ENCODE measurements at places on chromosomes 16 and 17. TPM values are rescaled to one million over a fixed set of nuclear protein-coding genes. Genes with fewer than 3 reads are reported as not detected.

DNA sequence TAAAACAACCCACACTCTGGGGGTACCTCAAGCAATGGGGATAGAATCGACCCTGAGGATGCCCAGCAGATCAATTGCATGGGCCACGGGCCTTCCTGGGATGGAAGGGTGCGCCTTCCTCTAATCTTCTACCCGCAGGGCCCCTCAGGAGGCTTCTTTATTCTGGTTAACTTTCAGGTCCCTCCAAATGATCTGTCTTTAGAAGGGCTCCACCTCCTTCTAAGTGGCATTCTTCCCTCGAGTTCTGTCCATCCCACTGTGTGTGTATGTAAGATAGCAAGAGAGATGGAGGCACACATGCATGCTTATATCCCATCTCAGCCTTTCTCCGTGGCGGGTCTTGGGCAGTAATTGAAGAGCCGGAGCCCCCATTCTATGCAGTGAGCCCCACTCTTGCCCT, 125.7 kb downstream of the MRM1 start:
- no peak for DNase-seq

NECAB2 gene
- total RNA-seq, result not detected

DNA sequence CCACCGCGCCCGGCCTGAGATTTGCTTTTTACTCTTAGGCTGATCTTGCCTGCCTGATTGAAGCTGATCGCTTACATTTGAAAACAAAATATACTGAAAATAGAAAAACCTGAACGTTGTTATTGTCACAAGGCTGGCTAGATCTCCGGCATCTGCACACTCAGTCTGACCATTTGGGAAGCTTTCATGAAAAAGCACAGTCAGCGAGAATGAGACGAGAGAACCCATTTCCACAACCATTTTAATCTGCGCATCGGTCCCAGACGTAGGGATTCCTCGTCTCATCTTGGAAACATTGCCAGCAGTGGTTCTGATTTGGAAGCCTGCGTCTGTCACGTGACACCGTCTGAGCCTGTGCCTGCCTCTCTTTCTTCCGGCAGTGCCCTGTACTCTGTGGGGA, 20.9 kb downstream of the SPG7 start:
- no peak for DNase-seq

- DNase-seq, result peak; percentile 72
These were observed at the start of gene SEC14L1 for GRCh38 chr17:77140878-77141767. SEC14L1 (plus strand) TSS chr17:77140969; CDS start chr17:77143597, 2,628 bp downstream.

- peak; percentile 63 for DNase-seq
These were observed 31.6 kb upstream of the CDH15 start for GRCh38 chr16:89139907-89140361.

GRCh38 chr17:77381185-77381700, 240.5 kb downstream of the SEC14L1 start:
- DNase-seq, result no peak

DNA sequence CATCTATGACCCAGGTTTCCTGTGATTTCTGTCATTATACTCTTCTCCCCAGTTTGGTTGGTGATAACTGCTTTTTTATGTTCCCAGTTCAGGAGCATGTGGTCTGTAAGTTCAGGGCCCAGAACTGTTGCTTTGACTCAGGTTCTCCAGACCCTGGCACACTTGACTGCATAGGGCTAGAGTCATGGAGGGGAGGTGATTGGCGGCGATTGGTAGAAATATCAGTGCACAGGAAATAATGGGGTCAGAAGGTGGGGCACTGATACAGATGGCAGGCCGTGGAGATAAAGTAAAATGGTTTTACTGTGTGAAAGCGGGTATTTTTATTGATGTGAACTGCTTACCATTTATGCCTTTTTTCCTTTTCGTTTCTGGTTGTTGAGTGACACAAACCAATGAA, 28.7 kb downstream of the TAC4 start:
- DNase-seq, result no peak

KRT34 gene
- not detected for total RNA-seq

DNA sequence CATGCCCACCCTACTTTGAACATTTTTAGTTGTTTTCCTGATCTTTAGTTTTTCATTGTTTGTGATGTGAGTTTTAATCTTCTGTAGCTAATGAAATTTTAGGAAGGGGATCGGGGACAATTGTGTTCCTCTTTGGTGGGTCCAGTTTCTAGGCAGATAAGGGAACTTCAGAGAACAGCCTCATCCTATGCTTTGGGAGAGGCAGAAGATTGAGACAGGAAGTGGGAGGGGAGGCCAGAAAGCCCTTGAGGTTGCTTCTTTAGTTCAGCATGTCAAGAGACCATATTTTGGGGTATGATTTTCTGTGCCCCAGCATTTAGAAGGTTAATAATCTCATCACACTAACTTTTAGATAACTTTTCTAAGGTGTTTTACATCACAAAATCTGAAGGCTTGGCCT, 191.0 kb downstream of the TANC2 start:
- no peak for DNase-seq

DNA sequence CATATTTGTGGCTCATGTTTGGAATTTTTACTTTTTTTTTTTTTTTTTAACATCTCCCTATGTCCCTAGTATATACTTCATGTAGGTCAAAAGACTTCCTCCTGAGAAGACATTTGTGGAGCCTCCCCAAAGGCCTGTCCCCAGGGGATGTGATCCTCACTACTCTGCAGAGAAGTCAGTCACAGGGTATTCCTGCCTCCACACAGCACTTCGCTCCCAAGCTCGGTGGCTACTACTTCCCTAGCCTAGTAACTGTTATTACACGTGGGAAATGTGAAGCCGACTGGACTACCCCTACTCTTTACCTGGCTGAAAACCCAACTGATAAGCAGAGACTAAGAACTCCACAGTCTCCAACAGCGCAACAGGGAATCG, 116.8 kb downstream of the HIC1 start:
- no peak for DNase-seq

DNA sequence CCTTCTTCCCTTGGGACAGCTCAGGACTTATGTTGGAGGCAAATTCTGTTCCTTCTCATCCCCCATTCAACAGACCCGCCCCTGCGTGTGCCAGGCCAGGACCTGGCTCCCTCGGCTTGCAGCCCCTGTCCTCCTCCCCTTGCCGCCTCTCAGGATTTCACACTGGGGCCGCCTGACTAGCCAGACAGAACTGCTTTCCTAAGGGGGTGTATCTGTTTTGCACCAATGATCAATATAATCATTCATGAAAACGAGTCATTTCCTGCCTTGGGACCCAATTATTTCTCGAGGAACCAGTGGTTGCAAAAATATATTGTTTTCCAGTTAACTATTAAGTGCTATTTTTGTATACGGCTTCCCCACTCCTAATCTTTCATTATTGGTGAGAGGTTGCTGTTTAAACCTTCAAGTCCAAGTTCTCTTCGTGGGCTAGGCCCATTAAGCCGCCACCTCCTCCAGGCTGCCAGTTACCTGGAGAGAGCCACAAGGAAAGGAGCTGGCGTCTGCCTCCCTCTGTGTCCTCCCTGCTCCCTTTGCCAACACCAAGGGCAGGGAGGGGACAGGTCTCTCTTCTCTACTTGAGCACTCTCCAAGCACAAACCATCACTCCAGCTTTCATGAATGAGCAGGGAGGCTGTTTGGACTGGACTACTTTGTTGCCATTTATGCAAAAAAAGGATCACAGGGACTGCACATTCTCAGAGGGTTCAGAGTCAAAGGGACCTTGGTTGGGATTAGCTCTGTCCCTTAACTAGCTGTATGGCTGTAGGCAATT, 8.9 kb downstream of the DCAKD start:
- DNase-seq, result no peak

Measured in upper lobe of right lung (tissue), 1 donor.